ENCODE measurements at places on chromosomes 3 and 15. TPM values are rescaled to one million over a fixed set of nuclear protein-coding genes. Genes with fewer than 3 reads are reported as not detected.
A peak's percentile ranks its signal among the peaks of the same experiment; 100 is the strongest.

The NBEAL2 gene
- 44.0 TPM for total RNA-seq

DNA sequence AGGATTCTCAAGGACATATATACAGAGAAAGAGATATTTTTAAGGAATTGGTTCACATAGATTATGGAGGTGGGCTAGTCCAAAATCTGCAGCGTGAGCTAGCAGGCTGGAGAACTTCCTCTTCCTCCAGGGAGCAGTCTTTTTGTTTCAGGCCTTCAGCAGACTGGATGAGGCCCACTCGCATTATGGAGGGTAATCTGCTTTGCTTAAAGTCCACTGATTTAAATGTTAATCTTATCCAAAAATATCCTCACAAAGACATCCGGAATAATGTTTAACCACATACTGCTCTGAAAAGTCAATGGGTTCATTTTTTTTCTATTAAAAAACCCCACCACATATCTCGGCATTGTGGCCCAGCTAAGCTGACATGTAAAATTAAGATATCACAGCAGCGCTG lies 22.2 kb upstream of the NRROS start:
- DNase-seq = no peak

DNA sequence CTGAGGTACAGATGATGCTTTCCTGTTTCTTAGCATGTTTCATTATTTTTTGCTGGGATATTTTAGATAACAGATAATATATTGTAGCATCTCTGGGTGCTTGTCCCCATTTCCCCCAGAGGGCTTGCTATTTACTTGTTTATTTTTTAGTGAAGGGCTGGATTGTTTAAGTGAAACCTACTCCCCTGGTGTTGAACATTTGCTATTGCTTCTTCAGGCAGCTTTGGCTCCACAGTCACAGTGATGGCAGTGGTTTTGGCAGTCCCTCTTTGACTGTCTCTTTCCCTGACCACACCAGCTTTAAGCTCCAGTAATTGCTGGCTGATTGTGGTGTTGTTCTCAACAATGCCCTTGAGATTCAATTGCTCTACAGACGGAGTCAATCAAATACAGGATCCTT lies 128.9 kb downstream of the KLF13 start:
- peak; percentile 2 for DNase-seq

GRCh38 chr3:127162947-127163645 lies 29.8 kb upstream of the PRR23E start:
- DNase-seq = no peak

DNA sequence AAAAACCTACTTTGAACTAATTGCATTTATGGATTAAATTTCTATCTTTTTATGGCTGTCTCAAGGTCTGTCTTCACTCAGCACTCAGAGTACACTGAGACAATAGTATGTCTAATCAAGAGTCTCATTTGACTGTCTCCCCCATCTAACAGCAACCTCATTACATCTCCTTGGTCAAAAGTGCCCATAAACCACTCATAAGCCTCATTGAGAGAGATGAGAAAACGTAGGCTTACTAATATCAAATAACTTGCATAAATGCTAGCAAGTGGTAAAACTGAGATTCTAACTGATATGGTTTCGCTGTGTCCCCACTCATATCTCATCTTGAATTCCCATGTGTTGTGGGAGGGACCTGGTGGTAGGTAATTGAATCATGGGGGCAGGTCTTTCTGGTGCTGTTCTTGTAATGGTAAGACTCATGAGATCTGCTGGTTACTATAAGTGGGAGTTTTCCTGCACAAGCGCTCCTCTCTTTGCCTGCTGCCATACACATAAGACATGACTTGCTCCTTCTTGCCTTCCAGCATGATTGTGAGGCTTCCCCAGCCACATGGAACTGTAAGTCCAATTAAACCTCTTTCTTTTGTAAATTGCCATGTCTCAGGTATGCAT lies 113.9 kb downstream of the TFDP2 start:
- DNase-seq = no peak

- no peak for DNase-seq
Observed at GRCh38 chr3:144200466-144200865, 228.8 kb downstream of the DIPK2A start.

DNA sequence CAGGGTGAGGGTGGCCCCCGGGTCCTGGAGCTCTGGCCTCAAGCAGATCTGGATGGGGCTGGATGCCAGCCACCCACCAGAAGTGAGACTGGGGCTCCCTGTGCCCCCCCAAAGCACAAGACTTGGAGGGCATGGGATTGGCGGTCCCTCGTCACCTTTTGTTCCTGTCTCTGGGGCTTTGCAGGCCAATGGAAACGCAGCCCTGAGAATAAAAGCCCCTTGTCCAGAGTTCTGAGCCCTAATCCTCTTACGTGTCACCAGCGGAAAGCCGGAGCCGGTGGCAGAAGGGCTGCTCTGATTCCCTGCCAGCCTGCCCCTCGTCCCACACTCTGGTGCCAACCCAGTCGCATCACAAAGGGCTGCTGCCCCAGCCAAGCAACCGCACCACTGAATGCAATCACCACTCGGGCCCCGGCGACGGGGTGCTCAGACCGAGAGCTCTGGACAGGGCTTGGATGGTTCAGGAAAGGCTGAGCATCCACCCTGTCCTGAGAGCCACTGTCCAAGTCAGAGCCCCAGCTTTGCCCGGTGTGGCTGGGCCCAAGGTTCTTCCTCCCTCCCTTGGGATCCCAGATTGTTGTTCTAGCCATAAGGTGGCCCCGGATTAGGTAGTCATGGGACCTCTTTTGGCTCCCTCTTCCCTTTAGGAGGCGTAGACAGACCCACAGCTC lies 22.8 kb upstream of the ELP6 start:
- DNase-seq = no peak

GRCh38 chr3:142850395-142851023 lies 38.4 kb downstream of the PCOLCE2 start:
- no peak for DNase-seq

- DNase-seq = no peak
Observed at GRCh38 chr3:144344925-144345548, 373.4 kb downstream of the DIPK2A start.

GRCh38 chr3:144033863-144034262 lies 62.2 kb downstream of the DIPK2A start:
- DNase-seq = no peak

GRCh38 chr3:195085356-195086130 lies 185.4 kb downstream of the XXYLT1 start:
- DNase-seq = peak; percentile 54

- no peak for DNase-seq
Observed at GRCh38 chr3:131551761-131552160, 49.0 kb upstream of the MRPL3 start.

DNA sequence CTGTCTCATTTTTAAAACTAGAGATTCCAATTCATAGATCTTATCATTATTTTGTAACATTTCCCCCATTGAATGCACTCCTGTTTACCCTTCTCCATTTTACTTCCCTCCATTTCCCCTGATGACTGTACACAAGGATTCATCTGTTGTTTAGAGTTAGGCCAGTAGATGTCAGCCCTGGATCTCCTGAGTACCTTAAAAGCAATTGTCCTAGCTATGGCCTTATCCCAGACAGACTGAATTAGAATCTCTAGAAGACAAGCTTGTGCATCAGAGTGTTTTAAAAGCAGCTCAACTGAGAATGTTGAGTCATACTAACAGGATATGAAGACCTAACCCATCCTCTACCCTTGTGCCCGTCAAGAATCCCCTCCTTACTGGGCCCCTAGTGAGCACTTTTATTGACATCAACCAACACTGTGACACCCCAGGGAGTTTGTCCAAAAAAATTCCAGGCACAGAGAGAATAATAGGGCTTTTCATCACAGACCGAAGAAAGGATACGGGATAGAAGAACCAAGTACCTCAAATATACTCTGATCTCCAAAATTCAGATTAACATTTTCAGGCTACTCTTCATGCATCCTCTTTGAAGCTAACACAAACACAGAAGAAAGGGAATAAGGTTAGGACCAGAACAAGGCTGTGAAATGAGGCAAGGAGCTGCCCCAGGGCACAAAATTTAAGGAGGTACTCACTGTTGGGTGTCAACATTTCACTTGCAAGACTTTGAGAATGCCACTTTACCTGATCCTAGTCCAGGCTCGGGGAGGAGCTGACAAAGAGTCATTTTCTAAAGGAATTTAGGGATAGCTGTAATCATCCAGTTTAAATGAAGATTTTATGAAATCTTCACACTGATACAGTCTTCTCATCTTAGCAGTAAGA lies 17.1 kb downstream of the ZBED2 start:
- no peak for DNase-seq

DNA sequence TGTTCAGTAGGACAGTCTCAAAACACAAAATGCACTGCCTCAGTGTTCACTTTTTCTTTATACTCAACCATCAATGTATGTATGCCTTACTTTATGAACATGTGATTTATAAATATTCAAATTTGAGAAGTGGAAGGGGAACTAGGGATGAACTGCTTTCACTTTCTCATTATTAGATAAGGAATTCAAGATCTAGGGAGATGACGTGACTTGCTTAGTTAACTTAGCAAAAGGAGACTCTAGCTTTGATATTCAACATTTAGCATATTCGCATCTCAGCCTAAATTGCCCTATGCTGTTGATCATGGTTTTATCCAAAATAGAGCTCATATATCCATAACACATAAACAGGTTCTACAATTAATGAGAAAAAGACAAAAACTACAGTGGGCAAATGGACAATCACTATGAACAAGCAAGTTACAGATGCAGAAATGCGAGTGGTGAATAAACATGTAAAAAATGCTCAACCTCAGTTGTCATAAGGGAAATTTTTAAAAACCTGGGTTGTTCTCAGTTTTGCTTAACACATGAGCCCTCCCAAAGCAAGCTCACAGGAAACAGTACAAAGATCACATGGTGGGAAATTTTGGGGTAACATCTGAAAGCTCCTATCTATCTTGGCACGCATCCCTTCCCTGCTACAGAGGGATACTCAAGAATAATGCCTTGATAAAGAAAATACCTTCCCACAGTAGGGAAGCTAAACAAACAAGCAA lies 269.8 kb downstream of the THRB start:
- DNase-seq = no peak
